ENCODE measurements at places on chromosomes 4 and X.

DNA sequence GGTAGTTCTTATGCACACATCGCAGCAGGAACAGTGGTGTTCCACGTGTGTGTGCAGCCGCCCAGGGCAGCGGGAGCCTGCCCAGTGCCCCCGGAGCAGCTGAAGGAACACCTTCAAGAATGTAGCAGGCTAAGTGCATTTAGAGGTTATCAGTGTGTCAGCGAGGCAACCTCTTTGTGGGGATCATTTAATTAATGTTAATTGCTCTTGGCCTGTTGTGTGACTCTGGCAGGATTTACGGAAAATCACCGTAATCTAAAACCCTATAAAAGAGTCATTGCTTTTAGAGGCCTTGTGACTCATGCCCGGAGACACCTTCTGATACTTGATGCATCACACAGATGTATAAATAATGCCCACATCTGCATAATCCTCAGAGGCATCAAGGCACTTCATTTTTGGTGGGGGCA is 47.3 kb upstream of the GATB start:
- DNase-seq = no peak

- no peak for DNase-seq
These were observed 217.0 kb downstream of the RAB28 start for GRCh38 chr4:13267091-13267490.

DNA sequence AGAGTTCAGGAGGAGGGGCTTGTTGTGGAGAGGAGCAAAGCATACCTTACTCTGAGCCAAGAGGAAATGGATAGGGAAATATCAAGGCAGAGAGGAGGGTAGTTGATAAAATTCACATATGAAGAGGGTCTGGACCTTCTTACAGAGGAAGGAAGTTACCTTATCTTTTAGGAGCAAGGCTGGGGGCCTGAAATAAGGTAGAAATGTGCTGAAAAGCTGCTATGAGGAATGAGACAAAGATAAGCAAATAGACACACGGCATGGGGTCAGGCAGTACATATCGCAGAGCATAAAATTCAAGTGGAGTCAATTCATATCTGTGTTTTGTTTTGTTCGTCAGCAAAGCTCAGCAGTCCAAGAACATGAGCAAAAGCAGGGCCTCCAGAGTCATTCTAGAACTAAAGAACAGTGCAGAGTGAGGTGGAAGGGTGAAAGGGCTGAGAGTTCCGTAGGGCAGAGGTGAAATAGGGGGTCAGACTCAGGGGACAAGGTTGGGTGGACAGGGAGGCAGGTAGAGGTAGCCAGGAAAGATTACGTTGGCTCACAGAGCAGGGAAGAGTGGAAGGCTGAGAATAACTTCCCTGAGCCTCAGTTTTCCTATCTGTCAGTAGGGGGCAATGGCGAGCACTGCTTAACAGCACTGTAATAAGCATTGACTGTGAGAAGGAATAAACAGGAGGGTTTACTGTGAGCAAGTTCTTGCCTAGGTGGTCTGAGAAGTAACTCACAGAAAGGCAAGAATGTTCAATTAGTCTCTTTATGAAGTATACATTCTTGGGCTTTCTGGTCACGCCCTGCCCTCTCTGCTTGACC is 9.2 kb downstream of the VSIG4 start:
- DNase-seq = no peak

DNA sequence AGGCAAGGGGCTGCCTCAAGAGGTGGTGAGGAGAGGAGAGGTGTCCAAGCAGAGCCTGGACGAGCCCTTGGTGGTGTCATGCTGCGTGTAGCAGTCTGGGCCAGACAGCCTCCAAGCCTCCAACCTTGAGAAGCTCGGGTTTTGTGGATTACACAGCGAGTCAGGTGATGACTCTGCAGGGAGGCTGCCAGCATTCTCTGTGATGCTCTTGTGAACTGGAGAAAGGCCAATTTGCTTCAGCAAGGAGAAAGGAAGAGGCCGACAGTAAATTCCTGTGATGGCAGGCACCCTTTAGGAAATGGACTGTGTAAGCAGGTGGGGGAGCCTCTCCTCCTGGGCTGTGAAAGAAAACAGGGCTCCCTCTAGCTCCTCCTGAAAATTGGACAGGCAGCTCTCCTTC is 36.0 kb upstream of the CD99L2 start:
- no peak for DNase-seq

DNA sequence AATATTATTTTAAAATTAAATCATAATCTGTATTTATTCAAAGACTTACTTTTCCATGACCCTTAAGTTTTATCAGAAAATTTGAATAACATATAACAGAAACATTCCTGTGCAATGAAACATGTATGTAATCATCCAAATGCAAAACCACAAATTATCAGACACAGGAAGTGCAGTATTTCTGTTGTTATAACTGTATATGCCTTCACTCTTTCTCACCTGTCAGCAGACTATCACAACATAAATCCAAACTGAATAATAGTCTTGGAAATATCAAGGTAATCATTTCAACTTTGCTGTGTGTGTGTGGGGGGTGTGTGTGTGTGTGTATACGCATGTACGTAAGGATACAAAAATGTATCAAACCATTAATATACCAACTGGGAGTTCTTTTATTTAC is 285.9 kb downstream of the SLC7A11 start:
- no peak for DNase-seq

DNA sequence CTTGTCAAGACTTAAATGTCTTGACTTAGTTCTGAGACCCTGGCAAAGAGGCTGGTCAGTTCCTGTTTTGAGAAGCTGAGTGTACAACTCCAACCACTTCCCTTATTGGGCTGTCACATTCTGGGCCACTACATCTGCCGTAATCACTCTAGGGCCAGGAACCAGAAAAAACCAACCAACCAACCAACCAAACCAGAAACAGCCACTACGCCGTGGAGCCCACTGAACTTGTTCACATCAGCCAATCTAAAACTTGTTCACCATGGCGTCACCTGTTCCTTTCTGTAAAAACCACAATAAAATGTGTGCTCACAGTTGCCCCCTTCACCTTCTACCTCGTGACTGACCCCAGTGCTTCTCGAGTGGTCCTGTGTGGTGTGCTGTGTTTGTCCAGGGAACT is 107.3 kb downstream of the JADE1 start:
- no peak for DNase-seq

DNA sequence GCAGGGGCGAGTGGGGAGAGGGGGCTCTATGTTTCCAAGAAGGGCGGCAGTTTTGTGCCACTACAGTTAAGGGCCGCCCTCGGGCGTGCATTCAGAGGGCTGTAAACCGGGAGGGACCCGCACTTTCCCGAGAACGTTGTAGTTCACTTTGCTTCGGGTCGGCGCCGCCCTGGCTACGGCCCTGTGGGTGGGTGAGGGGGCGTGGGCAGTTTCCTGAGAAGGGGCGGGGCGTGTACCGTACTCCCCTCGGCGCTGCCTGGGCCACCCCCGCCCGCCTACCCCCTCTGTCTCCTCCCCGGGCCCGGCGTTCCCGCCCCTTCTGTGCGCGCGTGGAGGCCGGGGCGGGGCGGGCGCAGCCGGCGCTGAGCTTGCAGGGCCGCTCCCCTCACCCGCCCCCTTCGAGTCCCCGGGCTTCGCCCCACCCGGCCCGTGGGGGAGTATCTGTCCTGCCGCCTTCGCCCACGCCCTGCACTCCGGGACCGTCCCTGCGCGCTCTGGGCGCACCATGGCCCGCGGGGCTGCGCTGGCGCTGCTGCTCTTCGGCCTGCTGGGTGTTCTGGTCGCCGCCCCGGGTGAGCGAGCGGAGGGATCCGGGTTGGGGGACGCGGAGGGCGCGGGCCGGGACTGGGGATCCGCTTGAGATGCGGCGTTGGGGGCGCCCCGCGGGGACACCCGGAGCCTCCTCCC is at the start of gene CD99:
CD99 (plus strand) TSS at position 440 of the 687 bp plus-strand sequence; CDS start at position 506, 66 bp downstream.
- no peak for DNase-seq

- DNase-seq = no peak
These were observed 1250.4 kb downstream of the PCDH18 start for GRCh38 chr4:136281889-136282288.

DNA sequence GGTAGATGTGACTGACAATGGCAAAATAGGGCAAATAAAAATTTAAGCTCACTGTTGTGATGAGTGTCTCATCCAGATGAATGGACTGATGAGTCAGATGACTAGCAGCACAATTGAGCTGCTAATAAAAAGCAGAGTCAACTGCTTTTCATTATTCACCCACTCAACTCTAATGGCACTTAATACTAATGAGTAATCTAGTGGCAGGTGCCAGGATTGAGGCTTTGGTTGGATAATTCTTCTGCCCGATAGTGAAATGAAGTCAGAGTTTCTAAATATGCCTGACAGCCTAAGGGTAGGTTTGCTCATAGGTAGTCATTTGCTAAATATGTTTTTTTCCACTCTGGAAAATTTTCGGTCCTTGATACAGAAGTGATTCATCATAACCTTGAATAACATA is 10.4 kb downstream of the OGT start:
- DNase-seq = no peak

DNA sequence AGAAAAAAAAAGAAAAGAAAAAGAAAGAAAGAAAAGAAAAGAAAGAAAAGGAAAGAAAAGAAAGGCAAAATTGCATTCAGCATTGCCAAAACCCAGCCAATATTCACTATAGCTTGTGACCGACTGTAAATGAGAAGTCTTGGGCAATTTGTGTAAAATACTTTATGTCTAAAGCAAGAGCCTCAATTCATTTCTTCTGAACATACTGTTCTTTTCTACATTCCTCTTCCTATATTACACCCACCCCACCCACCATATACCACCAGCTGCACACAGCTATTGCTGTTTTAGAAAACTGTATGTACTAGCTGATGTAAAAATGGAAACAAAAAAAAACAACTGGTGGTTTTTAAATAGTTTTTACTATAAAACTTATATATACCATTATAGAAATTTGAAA is 156.9 kb upstream of the TTC29 start:
- DNase-seq = no peak

DNA sequence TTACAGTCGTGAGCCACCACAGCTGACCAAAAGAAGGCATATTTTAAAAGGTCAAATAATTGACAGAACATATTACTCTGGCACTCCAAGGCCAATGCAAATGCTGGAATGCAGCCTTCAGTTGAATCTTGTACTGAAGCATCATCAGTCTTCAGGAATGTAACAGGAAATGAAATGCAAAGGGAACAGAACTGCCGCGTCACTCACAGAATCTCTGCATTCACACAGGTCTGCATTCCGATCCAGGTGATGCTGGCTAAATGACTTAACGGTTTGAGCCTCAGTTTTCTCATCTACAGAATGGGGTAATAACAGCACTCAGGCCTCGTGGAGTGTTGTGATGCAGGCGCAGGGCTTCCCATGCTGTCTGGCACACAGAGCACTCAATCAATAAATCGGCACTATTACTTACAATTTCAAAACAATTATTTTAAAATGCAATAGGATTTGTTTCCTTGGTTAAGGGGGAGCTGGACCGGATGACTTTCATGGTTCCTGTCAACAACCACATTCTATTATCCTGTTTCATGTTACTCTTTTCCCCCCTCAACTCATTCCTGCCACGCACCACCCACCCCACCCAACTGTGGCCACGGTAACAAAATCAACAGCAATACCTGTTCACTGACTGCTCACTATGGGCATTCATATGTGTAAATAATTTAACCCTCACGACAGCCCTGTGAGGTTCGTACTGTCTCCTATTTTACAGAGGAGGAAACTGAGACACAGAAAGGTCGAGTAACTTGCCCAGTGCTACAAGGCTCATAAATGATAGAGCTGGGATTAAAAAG is 32.4 kb downstream of the IGFBP7 start:
- no peak for DNase-seq

DNA sequence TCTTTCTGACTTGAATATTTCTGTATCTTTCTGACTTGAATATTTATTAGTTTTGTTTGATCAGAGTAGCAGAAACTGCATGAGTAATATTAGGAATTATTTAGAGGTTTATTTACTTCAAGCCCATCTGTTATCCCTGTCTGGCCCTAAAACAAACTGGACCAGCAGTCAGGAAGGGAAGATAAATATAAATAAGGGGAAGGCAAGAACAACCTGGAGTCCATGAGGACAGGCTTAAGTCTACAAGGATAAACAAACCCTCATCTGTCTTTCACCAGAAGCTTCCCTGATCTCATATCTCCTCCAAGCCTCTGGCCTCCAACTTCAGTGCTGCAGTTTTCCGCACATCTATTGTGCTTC is 524.9 kb downstream of the CENPC start:
- DNase-seq = no peak

- DNase-seq = no peak
These were observed 161.8 kb downstream of the SH3KBP1 start for GRCh38 chrX:19725641-19726040.

DNA sequence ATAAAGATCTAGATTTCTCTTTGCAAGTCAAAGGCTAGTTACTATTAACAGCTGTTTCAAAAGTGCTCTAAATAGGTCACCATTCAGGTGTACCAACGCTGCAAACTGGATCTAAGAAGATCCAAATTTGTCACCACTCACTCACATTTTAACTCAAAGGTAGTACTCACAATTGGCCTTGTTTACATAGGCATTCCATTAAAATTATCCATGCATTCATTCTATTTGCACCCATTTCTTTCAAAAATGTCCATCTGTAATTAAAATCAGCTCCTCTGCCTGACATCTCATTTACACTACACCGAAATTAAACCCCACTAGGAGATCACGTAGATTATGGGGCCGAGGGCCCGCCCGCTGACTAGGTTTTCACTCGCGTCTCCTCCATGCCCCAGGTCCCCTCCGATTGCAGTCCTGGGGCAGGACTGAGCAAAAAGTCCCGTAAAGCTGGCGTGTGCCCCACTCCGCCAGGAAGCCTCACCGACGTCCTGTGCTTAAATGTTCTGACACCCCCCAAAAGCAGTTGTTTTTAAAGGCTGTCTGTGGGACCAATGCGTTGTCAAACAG is 1.3 kb upstream of the ING2 start:
- no peak for DNase-seq

GRCh38 chrX:9997524-9997923 is 30.4 kb downstream of the CLDN34 start:
- DNase-seq = no peak

GRCh38 chr4:120636120-120636630 is 286.4 kb downstream of the PRDM5 start:
- DNase-seq = no peak

DNA sequence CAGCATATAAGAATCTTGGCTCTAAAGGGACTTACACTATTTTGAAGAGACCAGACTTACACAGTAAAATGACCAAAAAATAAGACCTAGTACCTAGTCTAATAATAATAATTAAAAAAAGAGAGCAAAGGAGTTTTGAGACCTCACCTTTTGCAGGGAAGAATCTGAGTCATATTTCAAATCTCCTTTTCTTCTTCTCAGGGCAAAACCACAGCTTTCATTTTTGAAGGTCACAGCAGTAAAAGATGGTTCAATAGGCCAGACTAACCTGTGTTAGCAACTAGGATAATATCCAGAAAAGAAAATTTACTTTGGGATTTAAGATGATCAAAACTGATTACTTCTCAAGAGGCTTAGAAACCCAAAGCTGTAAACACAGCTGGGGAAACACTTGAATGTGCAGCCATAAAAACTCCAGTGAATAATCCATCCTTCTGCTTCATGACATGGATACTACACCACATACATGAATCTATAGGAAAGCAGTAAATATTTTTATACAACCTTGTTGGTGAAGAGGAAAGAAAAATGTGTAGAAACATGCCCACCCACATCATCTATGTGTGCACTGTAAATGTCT is 25.9 kb upstream of the LNX1 start:
- DNase-seq = peak; percentile 6

- DNase-seq = no peak
These were observed 183.0 kb upstream of the NOCT start for GRCh38 chr4:138832563-138832962.

Measured in NCI-H1092 (cell line).